H1 (cell line): ENCODE measurements at places on chromosomes 6 and 20.

DNA sequence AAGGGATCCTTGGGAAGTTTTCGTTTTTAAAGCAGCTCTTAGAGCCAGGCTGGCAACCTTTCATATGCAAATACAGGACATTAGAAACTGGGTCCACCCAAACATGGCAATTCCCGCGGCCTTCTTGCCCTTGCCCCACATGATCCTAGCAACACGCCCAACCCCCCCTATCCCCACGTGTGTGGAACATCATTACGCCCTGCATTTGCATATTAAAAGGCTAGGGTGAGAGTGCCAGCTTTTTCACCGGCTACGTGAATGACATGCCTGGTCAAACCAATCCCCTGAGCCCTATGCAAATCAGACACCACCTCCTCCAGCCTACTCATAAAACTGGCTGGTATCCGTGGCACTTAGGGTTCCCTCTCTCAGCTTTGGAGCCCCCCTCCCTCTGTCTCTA is 88.1 kb downstream of the TNFRSF21 start:
- DNase-seq, result peak; percentile 70

GRCh38 chr6:10873374-10873773 is 8.5 kb downstream of the GCM2 start:
- no peak for DNase-seq

DNA sequence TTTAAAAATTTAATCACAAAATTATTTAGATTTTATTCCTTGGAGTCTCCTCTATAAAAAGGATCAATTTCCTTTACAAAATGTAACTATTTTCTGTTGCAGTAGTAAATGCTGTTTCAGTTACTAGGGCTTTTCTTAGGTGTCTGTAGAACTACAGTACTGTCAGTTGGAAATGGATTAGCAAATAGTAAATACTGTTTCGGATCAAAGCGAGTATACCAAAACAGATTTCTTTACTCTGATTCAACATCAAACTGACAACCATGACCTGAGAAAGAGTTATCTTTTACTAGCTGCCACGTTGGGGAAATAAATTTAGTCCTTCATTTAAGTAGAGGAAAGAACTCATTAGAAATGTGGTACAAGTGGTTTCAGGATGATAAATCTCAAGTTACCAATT is 172.5 kb downstream of the HS3ST5 start:
- no peak for DNase-seq

GRCh38 chr6:34512738-34513115 is 43.4 kb downstream of the SPDEF start:
- no peak for DNase-seq

- DNase-seq, result no peak
These were observed 17.0 kb downstream of the ADGRB3 start for GRCh38 chr6:68652117-68652536.

DNA sequence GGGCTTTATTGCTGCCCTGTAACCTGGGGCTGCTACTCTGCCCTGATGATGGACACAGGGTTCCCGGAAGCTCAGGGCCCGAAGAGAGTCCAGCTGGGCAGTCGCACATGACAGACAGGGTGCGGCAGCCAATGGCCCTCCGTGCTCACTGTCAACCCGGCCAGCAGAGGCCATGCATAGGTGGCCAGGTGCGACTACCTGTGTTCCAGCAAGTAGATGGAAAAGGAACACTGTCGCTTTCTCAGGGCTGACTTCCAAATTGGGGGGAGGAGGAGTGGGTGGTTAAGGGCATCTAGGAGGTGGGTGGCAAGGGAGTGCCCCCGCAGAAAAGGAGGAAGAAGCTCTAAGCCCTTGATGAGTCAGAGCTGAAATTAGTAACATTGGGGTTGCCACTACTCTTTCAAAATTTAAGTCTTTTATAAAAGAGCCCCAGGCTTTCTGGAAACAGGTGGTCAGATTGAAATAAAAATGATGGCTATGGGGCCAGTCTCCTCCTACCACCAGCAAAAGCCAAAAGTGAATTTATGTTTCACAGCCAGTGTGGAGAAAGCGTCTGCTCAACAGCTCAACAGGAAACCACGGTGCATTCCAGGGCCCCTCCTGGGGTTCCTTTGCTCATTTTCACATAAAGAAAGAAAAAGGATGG is 2.3 kb upstream of the RAMACL start:
- DNase-seq, result no peak

DNA sequence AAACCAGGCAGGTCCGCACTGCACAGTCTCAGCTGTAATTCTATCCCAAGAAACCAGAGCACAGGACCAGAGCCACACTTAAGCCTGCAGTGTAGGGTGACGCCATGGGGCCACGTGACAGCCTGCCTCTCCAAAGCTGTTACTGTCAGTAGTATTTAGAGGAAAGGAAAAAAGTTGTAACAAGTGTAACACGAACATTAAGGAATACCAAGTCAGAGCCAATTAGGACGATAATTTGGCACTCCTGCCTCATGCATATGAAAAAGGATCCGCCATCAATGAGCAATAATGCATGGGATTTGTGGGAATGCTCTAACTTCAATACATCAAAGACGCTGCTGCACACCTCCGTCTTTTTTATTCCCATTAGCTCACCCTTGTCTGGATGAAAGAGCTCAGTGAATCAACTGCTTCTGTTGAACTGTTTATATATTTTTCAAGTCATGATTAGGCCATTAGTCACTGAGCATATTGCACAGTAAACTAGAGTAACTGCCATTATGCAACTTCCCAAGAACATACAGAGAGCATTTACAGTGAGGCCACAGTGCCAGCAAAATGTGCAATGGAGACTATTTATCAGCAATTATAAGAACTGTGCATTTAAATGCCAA is 79.9 kb downstream of the ATXN1 start:
- DNase-seq, result no peak

GRCh38 chr20:24763386-24764026 is 185.6 kb upstream of the CST7 start:
- no peak for DNase-seq

DNA sequence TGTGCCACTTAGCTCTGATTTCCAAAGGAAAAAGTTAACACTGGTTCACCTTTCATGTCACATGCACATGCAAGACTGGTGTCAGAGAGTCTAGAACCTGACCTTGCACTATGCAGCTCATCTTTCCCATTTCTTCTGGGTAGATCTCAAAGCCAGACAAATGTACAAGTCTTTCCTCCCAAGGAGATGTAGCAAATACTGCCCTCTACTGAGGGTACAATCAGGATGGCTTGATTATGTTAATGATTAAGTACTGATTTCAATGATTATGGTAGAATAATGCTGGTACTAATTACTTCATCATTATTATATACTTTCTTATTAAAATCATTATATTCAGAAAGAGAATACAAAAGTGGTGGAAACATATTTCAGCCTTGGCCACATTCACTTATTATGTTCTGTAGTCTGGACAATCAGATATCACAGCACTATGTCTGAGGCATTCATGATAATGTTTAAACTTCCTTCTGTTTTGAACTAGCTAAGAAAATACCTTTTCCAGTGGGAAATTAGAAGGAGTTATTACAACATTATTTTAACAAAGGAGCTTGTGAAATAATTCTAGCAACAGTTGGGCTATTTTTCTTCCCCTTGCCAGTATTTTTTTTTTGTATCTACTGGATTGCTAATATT is 68.5 kb upstream of the FOXO3 start:
- no peak for DNase-seq

GRCh38 chr6:53070806-53071205 is 5.6 kb downstream of the FBXO9 start:
- DNase-seq, result no peak

DNA sequence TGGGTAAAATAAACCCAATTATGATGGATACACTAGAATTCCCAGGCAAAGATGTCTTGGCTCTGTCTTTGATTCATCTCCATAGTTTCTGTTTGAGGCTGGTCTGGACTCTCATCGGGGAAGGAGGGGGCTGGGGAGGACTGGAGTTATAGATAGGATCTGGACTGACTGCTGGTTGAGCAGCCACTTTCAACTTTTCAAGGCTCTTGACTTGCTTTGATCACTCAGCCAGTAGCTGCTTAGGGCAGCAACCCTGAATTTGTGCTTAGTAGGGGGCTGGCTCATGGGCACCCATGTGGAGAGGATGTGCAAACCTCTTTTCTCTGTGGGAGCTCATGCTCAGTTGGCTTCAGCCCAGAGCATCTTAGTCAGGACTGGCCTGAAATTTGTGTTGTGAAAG is 114.0 kb upstream of the NEDD9 start:
- DNase-seq, result no peak

GRCh38 chr6:2652611-2653010 is 98.1 kb downstream of the MYLK4 start:
- DNase-seq, result no peak

DNA sequence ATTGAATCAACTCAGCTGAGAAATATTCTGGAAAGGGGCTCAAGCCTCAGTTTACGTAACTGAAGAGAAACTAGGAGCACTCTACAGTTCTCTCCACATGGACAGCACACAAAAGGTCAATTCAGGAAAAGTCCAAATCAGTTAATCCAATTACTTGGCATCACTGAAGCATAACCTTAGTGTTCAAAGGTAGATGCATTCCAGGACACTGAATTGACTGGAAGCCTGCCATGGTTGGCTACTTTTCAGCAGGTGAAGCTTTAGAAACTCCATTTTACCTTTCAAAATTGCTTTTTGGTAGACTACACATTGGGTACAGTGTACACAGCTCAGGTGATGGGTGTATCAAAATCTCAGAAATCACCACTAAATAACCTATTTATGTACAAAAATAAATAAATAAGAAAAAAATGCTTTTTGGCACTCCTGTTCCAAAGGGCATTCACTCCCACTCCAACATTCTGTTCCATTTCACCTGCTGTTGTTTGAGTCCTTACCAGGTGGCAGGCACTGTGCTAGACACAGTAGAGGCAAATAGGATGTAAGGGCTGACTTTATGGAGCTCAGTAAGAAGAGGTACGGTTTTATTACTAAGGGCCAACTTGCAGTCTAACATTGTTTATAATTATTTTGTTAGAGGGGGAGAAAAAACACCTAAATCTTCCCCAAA is 153.4 kb downstream of the FAXC start:
- no peak for DNase-seq

- no peak for DNase-seq
These were observed 25.3 kb downstream of the CEBPB start for GRCh38 chr20:50215926-50216325.

- no peak for DNase-seq
These were observed 10.5 kb downstream of the PCNA start for GRCh38 chr20:5109276-5109675.

DNA sequence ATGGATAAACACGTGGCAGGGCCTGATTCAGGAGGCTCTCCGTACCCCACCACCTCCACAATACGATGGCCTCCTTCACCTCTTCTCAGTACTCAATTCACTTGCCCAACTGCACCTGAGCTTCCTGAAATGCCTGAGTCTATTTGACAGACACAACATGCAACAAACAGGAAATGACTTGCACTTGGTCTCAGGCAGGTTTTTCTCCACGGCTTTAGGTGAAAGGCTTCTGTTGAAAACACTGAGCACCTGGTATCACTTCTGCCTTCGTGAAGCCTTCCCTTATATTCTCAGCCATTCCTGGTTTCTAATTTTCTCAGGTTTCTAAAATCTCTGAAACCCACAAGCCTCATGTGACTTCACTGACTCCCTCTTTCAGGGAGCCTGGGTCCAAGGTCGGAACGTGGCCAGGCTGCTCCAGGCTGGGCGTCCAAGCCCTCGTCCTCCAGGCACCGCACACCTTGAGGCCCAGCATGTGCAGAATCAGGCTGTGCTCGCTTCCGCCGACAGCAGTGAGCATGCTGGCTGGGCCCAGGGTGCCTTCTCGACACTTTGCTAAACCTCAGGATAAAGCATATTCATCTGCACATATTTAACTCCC is 34.7 kb downstream of the TAF4 start:
- no peak for DNase-seq

DNA sequence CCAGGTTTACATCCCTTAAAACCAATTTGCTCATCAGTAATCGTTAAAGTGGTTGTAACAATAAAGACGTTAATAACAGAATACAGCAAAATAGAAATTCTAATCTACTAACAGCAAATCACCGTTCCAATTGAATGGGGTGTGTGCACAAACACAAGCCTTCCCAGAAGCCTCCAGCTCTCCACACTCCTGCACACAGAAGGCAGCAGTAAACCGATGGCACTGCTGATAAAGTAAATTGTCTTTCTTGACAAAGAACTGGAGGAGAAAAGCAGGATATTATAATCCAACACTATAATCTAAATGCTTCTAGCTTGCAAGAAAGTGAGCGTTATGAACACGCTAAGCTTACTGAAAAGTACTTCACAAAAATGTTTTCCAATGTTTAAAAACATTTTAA is 7.0 kb downstream of the ZNF217 start:
- DNase-seq, result no peak

GRCh38 chr20:11304795-11305194 is 612.9 kb upstream of the BTBD3 start:
- DNase-seq, result no peak

DNA sequence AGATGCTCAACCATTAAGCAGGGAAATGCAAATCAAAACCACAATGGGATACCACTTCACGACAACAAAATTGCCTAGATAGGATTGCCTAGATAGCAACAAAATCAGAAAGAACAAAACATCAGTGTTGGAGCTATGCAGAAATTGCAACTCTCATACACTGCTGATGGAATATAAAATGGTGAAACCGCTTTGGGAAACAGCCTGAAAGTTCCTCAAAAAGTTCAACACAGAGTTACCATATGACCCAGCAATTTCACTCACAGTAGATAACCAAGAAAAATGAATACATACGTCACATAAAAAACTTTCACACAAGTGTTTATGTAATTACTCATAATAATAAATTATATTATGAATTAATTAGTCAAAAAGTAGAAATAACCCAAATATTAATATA is 78.3 kb downstream of the MAFB start:
- DNase-seq, result no peak

DNA sequence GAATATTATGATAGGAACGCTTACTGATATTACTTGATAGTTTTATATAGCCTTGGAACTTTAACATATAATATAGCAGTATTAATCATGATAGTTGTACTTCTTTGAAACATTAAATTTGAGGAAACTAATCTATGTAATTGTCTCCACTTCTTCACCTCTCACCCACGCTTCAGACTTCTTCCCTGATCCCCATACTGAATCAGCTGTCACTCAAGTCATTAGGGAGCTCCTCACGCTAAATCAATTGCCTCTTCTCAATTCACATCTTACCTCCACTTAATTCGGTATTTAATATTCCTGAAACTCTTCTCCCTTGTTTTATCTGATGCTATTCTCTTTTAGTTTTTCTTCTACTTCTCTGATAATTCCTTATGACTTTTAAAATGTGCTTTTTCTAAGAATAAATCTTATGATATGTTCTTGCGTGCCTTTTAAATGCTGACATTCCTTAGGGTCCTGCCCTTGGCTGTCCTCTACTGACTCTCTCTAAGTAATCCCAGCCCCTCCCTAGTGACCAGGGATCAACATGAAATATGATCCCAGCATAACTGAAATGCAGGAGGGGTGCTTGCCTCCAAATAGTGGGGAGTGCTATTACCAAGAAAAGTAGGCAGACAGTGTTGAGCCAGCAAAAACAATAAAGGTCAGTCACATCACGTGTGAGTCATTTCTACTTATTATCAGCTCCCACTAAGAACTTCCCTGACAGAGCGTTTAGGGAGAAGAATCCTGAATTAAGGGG is 9.9 kb downstream of the ANKRD66 start:
- no peak for DNase-seq
